ENCODE measurements at places on chromosomes 16 and 17.
A peak's percentile ranks its signal among the peaks of the same experiment; 100 is the strongest.

- no peak for DNase-seq
These were observed 340.3 kb upstream of the CDH5 start for GRCh38 chr16:66026211-66026610.

GRCh38 chr17:70961341-70961740 lies 792.0 kb downstream of the KCNJ2 start:
- DNase-seq, result peak; percentile 74

DNA sequence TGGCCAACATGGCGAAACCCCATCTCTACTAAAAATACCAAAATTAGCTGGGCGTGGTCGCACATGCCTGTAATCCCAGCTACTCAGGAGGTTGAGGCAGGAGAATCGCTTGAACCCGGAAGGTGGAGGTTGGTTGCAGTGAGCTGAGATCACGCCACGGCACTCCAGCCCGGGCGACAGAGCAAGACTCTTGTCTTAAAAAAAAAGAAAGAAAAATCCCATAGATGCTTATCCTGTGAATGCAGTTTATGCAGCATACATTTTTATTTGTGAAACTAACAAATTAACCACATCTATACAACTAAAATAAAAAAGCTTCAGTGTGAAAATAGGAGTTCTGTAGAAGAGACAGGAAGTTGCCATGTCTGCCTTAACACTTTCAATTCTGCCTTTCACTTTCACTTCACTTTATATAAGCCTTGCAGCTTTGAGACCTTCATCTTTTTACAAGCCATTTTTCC lies 7.1 kb downstream of the IGSF6 start:
- DNase-seq, result no peak

DNA sequence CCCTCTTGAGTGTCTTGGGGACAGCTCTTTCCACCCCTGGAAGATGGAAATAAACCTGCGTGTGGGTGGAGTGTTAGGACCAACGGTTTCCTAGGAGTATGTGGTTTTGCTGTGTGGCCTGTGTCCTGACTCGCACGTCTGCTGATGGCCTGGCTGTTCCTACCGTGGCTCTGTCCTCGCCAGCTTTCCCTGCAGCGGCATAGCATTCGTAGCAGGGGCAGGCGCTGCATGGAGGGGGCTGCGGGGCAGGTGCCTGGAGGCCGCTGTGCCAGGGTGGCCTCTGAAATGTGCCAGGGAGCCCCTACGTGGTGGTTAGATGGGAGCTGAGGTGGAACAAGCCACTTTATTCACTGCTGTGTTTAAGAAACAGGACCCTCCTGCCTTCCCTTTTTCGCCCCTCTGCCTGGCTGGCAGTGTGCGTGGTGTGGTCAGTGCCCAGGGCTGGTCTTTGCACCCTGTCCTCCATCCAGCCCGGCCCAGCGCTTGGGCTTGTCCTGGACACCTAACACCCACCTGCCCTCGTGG lies 10.6 kb downstream of the SLC16A3 start:
- DNase-seq, result no peak

GRCh38 chr16:53482123-53482522 lies 20.9 kb downstream of the AKTIP start:
- no peak for DNase-seq

DNA sequence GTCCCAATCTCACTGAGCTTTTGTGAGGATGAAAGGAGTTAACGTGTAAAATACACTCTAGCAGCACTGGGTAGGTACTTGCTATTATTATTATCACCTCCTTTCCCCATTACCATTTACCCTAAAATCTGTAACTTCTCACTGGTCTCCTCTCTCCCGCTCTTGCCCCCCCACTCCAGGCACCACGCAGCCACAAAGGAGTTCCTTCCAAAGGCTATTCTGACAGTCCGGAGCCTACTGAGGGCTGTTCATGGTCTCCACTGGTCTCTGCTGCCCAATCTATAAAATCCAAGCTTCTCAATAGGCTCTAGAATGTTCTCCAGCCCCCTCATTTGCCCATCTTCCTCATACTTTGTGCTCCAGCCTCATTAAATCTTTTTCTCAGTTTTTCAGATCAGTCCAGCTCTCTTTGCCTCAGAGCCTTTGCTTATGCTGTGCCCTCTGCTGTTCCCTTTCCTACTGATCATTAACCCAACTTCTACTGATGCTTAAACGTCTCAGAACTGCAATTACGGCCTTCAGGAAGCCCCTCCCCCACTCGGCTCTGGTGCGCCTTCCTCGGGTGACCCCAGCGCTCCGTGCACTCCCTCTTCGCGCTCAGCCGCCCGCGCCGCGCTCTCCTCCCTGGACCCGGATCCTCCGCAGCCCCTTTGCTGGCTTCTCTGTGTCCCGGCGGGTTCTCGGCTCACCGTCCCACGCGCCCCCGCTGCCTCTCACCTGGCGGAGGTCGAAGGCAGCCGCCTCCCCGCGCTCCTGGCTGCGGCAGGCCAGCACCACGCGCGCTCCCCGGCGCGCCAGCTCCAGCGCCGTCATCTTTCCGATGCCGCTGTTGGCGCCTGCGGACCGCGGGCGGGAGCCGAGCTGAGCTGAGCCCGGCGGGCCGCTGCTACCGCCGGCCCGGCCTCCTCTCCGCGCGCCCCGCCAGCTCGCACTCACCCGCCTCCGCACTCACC lies 737 bp downstream of the DHRS13 start:
- DNase-seq, result peak; percentile 35

DNA sequence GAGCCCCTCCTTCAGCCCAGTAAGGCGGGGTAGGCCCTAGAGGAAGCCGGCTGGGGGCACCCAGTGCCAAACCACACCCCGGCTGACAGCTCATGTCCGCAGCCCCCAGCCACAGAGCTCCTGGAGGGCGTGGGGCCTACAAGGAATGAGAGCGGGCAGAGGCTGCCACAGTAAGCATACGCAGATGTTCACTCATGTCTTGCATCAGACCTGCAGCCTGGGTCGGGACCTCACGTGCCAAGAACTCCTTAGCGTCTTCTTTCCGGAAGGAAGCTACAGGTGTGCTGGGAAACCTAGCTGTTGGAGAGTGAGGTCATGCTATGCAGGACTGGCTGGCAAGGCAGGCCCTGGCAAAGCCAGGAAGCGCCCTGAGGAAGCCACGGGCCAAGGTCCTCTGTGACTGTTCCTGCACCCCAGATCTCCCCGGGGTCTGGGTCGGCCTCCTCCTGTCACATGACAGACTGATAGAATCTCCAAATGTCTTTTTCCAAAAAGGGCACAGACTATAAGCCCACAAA lies 1.6 kb downstream of the ZNF598 start:
- DNase-seq, result peak; percentile 64

- DNase-seq, result no peak
These were observed 26.7 kb downstream of the BBS2 start for GRCh38 chr16:56493126-56493525.

DNA sequence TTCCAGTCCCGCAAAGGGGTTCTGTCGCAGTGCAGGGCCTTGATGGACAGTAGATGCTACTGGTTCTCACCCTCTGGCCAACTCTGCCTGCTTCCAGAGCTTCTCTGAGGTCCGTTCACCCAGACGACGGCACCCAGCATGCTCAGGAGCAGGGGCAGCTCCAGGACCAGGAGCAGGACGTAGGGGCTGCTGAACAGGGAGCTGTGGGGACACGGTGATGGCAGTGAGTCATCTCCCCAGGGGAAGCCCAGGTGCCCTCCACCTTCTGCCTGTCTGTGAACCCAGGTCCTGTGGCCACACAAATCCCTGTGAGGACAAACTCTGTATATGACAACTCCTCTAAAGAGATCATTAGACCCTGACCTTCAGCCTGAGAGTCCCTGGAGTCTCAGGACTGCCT lies 3.4 kb upstream of the CD300C start:
- no peak for DNase-seq

GRCh38 chr17:82923366-82924113 lies 83.7 kb upstream of the ZNF750 start:
- DNase-seq, result no peak

DNA sequence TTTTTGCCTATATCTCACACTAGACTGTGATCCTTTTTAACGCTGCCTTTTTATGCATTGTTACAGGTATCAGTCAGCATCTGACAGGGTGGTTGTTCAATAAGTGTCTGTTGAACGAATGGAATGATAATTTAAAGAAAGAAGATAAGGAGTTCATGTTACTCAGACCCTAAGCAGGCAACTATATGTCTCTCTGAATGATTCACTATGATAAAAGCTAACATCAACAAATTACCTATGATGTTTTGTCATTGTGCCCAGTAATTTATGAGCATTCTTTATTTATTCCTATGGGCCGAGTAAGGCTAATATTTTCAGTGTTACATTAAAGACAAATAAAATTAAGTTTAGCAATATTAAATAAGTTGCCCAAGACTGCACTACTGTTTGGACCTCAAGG lies 435.0 kb upstream of the KIF2B start:
- no peak for DNase-seq

DNA sequence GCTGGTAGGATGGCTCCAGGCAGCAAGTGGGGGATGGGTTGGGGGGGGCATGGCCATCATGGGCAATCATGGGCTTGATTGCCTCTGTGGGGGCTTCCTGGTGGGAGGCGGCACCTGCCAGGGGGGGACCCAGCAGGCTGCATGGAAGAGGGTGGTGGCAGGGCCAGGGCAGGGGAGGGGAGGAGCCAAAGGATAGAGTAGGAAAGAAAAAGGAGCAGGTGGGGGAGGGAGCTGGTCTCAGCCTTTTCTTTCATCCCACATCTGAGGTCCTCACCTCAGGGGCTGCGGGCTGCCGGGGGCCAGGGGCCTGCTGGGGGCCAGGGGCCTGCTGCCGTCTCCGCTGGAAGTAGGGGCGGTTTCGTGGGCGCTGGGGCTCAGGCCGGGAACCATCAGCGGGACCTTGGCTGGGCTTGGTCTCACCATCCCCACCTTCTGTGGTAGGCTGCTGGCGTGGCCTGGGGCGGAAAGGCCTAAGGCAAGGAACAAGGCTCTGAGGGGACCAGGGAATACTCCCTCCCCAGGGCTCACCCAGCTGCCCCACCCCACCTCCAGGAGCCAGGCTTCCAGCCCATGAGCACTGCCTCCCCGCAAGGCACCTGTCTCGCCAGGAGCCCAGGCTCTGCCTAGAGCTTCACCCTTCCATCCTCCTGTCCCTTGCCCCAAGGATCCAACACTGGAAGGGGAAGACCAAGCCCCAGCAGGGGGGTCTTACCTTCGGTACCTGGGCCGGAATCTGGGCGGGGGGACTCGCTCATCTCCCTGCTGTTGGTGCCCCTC lies 5.0 kb downstream of the YBX2 start:
- no peak for DNase-seq

- DNase-seq, result no peak
These were observed 43.9 kb upstream of the ZC3H18 start for GRCh38 chr16:88526008-88526905.

- DNase-seq, result peak; percentile 45
These were observed 112.5 kb upstream of the SOX9 start for GRCh38 chr17:72008236-72008876.

- peak; percentile 64 for DNase-seq
These were observed 50.4 kb downstream of the TIMM22 start for GRCh38 chr17:1047177-1047878.

DNA sequence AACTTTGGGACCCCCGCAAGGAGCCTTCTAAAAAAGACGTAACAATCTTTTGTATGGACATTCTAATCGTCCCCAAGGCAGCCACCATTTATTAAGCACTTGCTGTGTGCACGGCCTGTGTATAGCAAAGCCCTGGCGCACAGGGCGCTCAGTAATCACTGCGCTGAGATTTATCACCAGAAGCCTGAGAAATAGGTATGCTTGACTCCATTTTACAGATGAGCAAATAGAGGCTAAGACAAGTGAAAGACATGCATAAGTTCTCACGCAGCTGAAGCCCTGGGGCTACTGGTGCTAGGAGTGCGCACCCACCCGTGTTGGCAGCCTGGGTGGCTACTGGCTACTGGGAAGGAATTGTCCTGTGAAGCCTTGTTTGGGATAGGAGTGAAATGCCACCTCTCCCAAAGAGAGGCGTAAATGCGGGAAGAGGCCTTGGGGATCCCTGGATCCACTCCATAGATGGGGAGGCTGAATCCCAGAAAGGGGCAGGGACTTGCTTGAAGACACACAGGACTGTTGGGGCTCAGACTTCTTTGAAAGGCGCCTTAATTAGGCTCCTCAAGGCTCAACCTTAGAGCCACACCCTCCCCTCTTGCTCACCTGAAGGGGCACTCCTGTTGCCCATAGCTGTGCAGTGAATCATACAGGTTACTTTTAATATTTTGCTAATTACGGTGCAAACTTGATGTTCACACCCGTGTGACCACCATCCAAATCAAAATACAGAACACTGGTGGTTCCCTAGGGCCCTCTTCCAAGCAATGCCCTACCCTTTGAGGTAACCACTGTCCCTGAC lies 634 bp upstream of the NATD1 start:
- DNase-seq, result no peak

DNA sequence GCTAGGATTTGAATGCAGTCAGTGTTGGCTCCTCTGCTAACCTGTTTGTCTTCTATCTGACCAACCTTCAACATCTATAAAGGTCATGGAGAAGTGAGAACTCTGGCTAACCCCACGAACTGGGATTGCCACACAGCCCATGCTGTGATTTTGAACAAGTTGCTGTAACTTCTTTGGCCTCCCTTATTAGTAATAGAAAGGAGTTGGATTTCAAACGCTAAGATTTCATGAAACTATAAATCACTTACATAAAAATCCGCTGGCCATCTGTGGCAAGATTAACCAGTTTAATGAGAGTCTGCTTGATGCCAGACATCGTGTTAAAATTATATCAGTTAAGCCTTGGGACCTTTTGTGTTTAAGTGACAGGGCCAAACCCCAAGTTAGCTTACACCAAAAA lies 53.4 kb downstream of the HSD17B2 start:
- no peak for DNase-seq

GRCh38 chr16:80346111-80346632 lies 194.6 kb upstream of the DYNLRB2 start:
- DNase-seq, result no peak

GRCh38 chr17:79743614-79744013 lies 12.9 kb downstream of the ENPP7 start:
- DNase-seq, result no peak

DNA sequence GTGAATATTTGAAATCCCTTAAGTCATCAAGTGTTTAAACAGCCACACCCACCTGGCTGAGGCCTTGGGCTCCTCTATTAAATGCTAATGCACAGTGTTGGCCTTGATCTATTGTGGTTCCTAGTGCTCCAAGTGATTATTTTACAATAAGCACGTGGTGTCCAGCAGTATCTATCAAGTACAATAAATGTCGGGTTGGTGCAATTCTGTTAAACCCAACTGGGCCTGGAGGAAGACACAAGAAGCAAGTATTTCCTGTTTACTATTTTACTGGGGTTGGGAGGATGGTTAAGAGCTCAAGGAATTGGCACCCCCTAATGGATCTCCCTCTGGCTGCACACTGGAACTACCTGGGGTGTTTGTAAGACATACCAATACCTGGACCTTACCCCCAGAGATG lies 72.1 kb upstream of the HNF1B start:
- no peak for DNase-seq

- no peak for DNase-seq
These were observed 229.0 kb upstream of the GSE1 start for GRCh38 chr16:85383836-85384832.

DNA sequence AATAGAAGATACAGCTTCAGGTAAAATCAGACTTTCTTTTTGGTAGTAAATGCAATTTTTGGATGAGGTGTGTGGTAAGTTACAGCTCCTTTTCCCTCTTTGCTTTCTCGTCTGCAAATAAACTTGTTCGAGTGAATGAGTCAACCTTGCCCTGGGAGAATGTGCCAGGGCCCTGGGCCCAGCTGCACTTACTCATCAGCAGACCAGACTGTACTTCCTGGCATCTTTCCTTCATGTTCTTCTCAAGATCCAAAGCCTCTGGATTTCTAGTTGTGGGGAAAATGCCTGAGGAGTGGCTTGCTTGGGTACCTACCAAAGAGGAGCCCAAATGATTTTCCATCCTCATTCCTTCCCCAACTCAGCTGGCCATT lies 5.4 kb upstream of the G6PC1 start:
- peak; percentile 88 for DNase-seq

Measured in fibroblast of lung (primary cell).